ENCODE measurements at places on chromosomes 7 and 10. TPM values are rescaled to one million over a fixed set of nuclear protein-coding genes. Genes with fewer than 3 reads are reported as not detected.

DNA sequence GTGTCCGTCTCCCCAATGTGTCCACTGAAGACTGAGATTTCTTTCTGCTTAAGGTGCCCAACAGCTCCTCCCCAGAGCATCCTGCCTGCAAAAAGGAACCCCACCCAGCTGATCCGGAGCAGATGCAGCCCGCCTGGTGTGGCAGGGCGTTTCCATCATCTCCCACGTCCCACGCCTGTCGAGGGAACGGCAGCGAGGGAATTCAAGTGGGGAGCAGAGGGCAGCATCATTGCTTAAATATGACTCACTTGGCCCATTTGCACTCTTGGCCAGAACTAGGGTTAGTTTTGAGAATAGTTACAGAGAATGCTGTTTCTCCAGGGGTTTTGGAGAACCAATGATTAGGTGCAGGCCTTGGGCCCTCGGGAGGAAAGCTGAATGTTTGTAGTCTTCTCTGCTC is 20.8 kb downstream of the VWA2 start:
- DNase-seq = no peak

Gene SPDYE5
- total RNA-seq = not detected

Gene TYW1
- 15.5 TPM for total RNA-seq

GRCh38 chr10:63702092-63702491 is 180.9 kb downstream of the REEP3 start:
- DNase-seq = no peak

Gene NRG3
- 27.1 TPM for total RNA-seq

- DNase-seq = no peak
Measured at GRCh38 chr10:31522820-31523219, 203.8 kb downstream of the ZEB1 start.

DNA sequence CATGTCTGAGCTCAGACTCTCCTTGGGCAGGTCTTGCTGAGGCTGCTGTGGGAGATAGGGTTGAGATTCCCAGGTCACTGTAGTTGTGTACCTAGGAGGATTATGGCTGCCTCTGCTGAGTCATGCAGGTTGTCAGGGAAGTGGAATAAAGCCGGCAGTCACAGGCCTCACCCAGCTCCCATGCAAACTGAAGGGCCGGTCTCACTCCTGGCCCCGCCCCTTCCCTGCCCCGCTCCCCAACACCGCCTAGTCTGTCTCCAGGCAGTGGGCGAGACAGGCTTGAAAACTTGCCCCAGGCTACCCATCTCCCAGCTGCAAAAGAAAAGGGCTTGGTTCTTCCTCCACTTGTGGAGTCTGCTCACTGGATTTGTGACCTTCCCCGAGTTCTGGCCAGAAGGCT is 41.6 kb upstream of the SDHAF3 start:
- DNase-seq = no peak

Gene TMEM273
- total RNA-seq = 2.8 TPM
